Activated CD4-positive, alpha-beta T cell treated with anti-CD3 and anti-CD28 coated beads for 24 hours (primary cell): ENCODE measurements at places on chromosomes 5 and 9.
A peak's percentile ranks its signal among the peaks of the same experiment; 100 is the strongest.

- DNase-seq: no peak
Measured at GRCh38 chr5:45274241-45274640, 421.9 kb downstream of the HCN1 start.

- no peak for DNase-seq
Measured at GRCh38 chr5:76230711-76231285, 147.6 kb downstream of the SV2C start.

DNA sequence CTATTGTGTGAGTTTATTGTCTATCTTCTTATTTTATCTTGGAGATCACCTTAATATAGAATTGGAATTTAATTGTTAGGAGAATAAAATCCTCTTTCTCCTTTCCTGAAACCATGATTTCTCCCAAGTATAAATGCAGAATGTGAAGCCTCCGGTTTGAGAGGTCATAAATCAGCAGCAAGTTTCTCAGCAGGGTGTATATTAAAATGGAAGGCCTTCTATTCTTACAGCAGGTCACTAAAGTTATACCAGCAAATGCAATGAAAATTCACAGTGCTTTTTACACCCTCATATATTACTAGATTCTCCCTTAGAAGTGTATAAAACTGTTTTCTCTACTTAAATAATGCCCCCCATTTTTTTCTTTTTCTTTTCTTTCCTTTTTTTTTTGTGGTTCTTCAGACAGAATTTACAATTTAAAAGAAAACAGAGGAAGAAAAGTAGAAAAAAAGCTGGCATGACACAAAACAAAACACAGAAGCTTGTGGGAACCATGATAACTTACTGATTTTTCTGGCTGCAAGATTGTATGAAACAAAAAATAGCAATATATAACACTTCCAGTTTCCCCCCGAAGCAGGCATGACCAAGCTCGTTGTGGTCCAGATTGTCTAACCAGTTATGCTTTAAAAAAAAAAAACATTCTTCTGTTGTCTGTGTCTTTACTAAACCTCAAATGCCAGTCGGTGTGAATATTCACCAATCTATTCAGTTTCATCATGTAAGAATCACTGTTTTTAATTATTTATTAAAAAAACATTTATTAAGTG lies 211.2 kb downstream of the RAB3C start:
- no peak for DNase-seq

- DNase-seq: no peak
Measured at GRCh38 chr5:122500245-122501088, 188.4 kb downstream of the SNCAIP start.

GRCh38 chr9:135939351-135940265 lies 21.6 kb downstream of the UBAC1 start:
- peak; percentile 18 for DNase-seq

- no peak for DNase-seq
Measured at GRCh38 chr5:68046445-68046844, 169.1 kb upstream of the PIK3R1 start.

- no peak for DNase-seq
Measured at GRCh38 chr9:127349483-127350113, 47.4 kb upstream of the SLC2A8 start.

- no peak for DNase-seq
Measured at GRCh38 chr9:17280350-17281012, 145.6 kb downstream of the CNTLN start.

DNA sequence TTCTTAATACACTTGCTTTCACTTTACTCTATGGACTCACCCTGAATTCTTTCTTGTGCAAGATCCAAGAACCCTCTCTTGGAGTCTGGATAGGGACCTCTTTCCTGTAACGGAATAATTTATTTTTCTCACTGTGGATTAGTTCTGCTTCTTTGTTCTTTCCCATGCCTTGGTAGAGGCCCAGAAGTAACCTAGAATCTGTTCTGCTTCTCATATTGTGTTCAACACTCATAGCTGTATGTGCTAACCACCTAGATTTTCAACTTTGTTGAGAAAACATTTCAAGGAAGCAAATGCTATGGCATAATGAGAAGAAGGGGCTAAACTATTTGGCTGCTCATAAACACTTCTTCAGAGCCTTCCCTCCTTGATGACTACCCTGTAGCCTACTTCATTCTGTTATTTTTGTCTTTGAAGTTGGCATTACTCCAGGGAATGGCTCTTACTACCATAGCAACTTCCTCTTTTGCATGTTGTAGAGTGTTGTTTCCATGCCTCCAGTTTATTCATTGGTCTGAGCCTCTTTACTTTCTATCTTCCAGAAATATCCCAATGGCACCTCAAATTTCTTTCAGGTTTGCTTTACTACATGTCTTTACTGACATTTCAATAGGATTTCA lies 74.3 kb downstream of the KIAA0825 start:
- no peak for DNase-seq

GRCh38 chr5:171422495-171422894 lies 3.0 kb downstream of the FGF18 start:
- DNase-seq: no peak

DNA sequence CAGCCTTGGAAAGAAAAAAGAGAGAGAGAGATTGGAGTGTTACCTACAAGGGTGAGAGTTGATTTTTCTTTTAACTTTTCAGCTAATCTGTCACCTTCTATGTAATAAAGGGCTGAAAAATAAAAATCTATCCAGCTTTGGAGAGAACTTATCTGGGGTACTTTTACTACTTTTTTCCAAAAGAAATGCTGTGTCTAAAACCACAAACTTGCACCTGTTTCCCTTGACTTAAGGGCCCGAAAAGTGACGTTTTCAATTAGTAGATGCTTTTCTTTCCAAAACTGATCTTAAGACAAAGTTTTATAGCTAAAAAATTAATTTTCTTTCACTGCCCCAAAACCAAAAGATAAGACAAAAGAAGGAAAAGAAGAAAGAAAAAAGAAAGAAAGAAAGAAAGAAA lies 48.8 kb downstream of the SMIM23 start:
- DNase-seq: no peak

GRCh38 chr9:72173080-72173479 lies 23.8 kb downstream of the GDA start:
- no peak for DNase-seq

DNA sequence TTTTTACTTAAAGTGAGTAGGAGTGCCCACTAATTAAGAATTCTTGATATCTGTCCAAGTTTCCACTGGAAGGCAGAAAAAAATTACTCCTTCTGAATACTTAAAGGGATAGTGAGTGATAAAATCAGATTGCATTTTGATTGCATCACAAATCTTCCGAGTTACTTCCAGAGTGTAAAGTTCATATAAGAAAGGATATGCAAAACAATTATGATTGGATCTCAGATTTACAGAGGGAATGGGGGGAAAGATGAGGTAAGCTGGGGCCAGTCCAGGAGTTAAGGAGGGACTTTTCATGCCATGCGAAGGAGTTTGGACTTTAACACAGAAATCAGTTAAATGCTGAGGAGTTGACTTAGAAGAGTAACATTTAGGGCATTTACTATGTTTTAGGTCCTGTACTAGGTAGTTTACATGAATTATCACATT lies 9.3 kb upstream of the RNF145 start:
- no peak for DNase-seq

- DNase-seq: peak; percentile 29
Measured at GRCh38 chr5:115543365-115544042, 1.1 kb downstream of the FEM1C start.

- DNase-seq: no peak
Measured at GRCh38 chr5:97412959-97413358, 229.9 kb upstream of the RIOK2 start.

GRCh38 chr5:143182901-143183820 lies 220.3 kb downstream of the NR3C1 start:
- peak; percentile 41 for DNase-seq

DNA sequence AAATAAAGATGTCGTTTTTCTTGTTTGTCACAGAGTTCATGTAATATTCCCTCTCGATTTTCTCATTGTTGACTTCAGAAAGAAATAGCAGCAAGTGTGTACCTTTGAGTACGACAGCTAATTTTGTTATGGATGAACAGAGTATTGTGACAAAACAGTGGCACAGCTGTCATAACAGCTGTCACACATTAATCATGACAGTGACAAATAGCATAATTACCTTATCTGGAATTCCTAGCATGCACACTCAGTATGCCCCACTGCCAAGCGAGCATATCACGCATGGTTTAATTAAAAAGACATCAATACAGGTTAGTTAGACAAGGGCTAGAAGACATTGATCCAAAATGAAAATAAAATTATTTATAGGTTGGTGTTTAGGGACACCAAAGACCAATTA lies 375.1 kb downstream of the SPATA31D1 start:
- DNase-seq: no peak

- no peak for DNase-seq
Measured at GRCh38 chr9:125989090-125989501, 241.9 kb downstream of the PBX3 start.

GRCh38 chr9:80775971-80776370 lies 913.4 kb downstream of the TLE1 start:
- no peak for DNase-seq

DNA sequence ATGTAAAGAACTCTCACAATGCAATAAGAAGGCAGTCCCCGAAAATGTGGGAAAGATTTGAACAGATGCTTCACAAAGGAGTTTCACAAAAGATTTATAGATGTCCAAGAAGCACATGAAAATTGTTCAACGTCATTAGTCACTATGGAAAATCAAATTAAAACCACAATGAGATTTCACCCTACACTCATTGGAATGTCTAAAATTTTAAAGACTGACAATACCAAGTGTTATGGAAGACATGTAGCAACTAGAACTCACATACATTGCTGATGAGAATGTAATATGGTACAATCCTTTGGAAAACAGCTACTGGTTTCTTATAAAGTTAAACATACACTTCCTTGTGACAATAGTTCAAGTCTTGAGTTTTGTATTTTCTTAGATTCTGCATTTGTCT lies 11.0 kb upstream of the RECK start:
- no peak for DNase-seq

- DNase-seq: no peak
Measured at GRCh38 chr5:75006865-75007822, 45.2 kb downstream of the GCNT4 start.

DNA sequence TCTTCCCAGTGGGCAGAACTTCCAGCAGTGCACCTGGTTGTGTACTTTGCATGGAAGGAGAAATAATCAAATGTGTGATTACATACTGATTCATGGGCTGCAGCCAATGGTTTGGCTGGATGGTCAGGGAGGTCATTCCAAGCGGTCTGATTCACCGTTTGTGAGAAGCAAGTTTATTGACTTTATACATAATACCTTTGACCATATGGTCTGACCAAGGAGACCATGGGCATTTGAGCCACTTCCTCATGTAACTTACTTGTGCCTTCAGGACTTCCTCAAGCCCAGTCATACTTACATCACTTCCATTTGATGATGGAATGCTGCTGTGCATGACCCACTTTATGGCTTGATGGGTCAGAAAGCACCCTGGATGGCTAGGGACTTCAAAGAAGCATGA lies 41.1 kb downstream of the DAP start:
- DNase-seq: no peak

- no peak for DNase-seq
Measured at GRCh38 chr9:16575986-16576245, 294.6 kb downstream of the BNC2 start.

GRCh38 chr5:53963958-53964357 lies 346.4 kb downstream of the ARL15 start:
- DNase-seq: no peak

DNA sequence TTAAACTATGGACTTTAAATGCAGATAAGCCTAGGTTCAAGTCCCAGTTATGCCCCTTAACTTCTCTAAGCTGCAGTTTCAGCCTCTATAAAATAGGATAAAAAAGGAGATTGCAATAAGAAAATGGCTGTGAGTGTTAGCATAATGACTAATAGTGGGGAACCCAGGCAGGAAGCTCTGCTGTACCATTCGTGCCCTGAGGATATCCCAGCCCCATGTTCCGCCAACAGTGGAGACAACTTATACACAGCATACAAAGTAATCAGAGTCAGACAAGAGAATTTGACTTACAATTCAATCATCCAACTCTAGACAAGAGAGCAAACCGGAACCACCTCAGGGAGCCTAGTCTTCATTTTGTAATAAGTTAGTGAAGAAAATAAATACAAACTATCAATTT lies 141.5 kb upstream of the FSTL4 start:
- no peak for DNase-seq

GRCh38 chr5:104218200-104218599 lies 655.6 kb upstream of the NUDT12 start:
- DNase-seq: no peak

- DNase-seq: no peak
Measured at GRCh38 chr5:92561411-92561959, 1019.5 kb downstream of the NR2F1-AS1 start.

DNA sequence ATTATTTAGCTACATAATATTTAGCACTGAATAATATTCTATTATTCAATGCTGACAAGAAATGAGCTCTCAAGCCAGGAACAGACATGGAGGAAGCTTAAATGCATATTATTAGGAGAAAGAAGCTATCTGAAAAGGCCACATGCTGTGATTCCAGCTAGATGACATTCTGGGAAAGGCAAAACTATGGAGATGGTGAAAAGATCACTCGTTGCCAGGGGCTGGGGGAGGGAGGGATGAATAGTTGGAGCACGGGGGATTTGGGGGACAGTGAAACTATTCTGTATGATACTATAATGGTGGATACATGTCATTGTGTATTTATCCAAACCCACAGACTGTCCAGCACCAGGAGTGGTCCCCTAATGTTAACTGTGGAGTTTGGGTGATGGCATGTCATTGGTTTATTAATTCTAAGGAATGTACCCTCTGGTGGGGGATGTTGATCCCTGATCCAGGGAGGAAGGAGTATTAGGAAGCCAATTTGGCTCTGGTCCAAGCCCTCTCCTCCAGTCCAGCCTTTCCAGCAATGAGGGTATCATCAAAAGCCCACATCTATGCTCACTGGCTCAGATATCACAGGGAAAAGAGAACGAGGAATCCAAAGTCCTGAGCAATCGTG lies 162.5 kb downstream of the COL23A1 start:
- no peak for DNase-seq

- no peak for DNase-seq
Measured at GRCh38 chr9:137672907-137673791, 54.3 kb downstream of the EHMT1 start.

- no peak for DNase-seq
Measured at GRCh38 chr5:96228408-96228807, 204.6 kb downstream of the PCSK1 start.

- no peak for DNase-seq
Measured at GRCh38 chr5:161966564-161966963, 101.0 kb upstream of the GABRG2 start.

- no peak for DNase-seq
Measured at GRCh38 chr5:189486-189885, 1.8 kb upstream of the LRRC14B start.

- DNase-seq: no peak
Measured at GRCh38 chr9:82997476-82998140, 65.3 kb downstream of the RASEF start.

- no peak for DNase-seq
Measured at GRCh38 chr5:88679638-88680037, 203.3 kb downstream of the MEF2C start.
